ENCODE measurements at places on chromosomes 1 and 21.
A peak's percentile ranks its signal among the peaks of the same experiment; 100 is the strongest.

DNA sequence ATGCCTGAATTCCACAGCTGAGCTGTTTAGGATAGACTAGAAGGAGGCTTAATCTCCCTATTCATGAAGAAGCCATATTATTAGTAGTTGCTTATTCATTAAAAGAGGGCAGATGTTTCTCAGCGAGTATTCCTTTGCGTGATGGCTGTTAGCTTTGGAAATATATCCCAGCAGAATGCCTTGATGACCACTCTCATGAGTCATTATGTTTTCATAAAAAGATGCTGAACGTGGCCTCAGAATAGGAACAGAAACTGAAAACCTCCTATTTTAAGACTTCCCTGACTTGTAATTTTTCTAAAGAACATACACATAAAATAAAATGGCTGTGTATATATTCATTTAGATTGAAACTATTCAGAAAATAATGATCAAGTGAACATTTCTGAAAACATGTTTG, 9.6 kb upstream of the PLA2G4A start:
- no peak for DNase-seq

GRCh38 chr1:2628933-2629626, 3.7 kb downstream of the MMEL1 start:
- no peak for DNase-seq

- DNase-seq: no peak
These were observed 43.3 kb downstream of the S100B start for GRCh38 chr21:46561445-46562090.

GRCh38 chr21:44789880-44790279, 11.7 kb downstream of the UBE2G2 start:
- DNase-seq: no peak

DNA sequence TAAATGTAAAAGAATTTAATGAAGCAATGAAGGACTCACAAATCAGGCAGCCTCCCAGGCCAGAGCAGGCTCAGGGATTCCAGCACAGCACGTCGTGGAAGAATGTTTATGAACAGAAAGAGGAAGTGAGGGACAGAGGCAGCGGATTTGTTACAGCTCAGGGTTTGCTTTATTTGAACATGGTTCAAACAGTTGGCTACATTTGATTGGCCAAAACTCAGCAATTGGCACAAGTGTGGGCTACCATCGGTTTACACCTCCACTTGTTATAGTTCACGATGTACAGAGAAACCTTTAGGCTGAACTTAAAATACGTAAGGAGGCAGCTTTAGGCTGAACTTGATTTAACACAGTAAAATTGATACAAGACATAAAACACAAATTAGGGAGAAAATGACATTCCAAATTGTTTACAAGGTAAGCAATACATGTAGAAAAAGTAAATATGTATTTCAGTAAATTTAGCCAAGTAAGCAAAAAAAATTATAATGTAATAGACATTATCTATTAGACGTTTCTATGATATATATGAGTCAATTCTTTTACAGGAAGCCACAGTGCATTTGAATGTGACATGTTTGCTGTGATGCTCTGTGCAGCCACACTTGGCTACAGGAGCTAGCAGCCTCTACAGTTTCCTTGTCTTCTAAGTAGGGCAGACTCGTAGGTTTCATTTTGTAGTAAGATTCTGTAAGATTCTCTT, 126.5 kb downstream of the ADSS2 start:
- DNase-seq: no peak

DNA sequence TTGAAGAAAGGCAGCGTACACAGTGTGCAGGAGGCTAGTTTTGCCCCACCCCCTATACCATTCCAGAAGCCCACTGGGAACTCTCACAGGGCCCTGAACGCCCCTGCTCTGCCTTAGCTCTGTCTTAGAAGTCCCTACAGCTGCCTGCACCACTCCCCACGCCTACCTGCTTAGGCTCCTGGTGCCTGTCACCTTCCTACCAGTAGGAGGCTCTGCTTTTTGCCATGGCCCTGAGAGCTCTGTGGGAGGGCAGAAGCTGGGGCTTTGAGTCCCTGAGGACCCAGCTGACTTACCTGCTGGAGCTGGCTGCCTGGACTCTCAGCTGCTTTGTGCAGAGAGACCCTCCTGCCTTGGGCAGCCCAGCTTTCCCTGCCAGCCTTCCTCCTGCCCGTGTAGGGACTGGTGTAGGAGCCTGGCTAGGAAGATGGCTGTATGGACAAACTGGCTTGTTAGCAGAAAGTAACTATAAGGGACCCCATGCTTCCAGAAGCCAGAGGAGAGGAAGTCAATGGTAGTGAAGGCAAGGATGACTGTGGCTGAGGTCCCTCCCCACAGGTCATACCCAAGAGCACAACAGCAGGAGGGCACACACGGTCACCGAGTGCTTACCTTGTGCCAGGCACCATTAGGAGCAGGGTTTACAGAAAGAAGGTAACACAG, 9.8 kb upstream of the CELSR2 start:
- no peak for DNase-seq

GRCh38 chr1:26358411-26359384, 4.8 kb upstream of the CRYBG2 start:
- peak; percentile 59 for DNase-seq

- DNase-seq: no peak
These were observed 28.5 kb upstream of the SCCPDH start for GRCh38 chr1:246695666-246696065.

DNA sequence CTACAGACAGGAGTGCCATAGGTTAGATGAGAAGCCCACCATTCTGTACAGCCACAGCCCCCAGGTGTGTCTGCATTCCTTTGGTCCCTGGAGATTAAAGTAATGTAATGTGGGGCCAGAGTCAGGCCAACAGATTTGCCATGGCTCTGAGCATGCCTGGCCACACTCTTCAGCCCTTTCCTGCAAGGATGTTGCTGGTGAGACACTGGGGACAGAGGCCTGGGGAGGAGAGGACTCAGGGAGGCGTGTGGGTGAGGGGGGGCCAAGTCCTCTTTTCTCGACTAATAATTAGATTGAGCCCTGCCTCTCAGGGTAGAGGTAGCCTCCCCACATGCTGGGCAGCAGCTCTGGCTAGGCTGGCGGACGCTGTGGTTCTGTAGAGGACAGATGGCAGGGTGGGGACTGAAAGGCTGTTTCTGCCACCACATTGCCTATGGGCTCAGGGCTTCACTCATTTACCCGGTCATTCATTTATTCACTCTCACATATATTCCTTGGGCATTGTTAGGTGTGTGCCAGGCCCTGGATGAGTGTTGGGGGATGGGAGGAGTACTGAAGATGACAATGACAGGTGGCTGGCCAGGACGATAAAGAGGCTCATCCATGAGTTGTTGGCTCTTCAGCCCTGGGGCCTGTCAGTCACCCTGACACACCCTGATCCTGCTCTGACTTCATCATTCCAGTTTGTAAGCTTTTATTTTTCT, 7.1 kb upstream of the PRCC start:
- no peak for DNase-seq

- no peak for DNase-seq
These were observed 2.8 kb downstream of the HES4 start for GRCh38 chr1:996851-997712.

GRCh38 chr1:61851849-61852669, 109.8 kb downstream of the PATJ start:
- DNase-seq: peak; percentile 5

GRCh38 chr1:31626223-31627207, 9.0 kb downstream of the HCRTR1 start:
- no peak for DNase-seq

DNA sequence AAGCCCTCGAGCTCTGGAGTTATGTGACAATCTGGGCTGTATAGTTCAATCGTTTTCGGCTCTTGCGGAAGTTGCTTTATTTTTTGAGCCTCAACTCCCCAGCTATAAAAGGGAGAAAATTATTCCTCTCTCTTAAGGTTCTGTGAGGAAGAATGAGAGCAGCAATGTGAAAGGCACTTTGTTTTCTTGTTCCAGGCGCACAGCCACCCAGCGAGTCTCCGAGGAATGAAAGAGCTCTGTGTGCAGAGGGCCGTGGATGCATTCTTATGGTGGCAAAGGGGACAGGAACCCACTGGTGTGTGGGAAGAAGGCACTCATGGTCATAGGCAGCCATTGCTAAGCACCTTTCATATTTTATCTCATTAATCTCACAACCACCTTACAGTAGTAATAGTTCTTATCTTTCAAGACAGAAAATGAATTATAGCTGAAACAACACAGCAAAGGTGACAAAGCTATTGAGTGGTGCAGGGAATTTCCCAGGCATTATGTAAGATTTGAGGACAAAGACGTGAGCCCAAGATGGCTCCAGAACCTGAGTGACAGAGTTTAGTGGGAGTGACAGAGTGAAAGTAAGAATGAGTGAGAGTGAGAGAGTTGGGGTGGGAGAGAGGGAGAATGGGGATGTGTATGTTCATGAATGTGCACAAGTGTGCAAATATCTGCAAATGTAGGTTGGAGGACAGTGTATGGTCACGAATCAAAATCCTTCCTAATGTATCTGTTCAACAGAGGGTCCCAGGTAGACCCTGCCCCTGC, 9.4 kb downstream of the CYP2J2 start:
- no peak for DNase-seq

GRCh38 chr1:201461645-201462441, 7.1 kb downstream of the PHLDA3 start:
- DNase-seq: no peak

DNA sequence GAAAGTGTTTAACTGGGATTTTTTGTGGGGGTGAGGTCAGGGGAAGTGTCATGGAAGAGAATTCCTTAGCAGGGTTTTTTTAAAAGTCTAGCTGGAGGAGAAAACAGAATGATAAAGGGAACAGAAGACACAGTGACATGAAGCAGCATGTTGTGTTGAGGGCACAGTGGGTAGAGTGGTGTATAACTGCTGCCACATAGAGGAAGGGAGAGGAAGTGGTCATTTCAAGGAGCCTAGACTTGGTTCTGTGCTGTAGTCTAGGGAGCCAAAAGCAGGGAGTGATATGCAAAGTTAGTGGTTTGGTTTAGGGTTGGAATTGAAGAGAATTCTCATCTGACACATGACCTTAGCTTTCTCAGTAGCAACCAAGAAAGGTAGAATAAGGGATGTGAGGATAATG, 10.2 kb downstream of the EEIG2 start:
- DNase-seq: no peak

DNA sequence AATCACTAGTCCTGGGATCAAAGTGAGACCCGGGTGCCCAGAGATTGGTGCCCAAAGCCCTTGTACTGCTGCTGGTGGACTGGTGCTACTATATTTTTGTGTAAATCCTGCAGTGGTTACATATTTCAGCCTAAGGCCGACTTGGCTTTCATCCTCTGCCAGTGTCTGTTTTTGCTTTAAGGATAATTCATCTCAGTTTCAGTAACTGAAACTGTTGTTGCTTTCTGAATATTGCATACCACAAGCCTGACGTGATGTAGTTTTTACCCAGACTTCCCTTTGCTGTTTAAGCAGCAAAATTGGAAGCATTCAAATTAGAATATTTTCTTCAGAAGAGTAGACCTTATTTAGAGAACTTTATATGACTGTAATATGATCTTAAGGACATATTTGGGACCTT, 341.8 kb downstream of the RYR2 start:
- DNase-seq: no peak

GRCh38 chr1:29695803-29696202, 459.5 kb downstream of the PTPRU start:
- DNase-seq: no peak

DNA sequence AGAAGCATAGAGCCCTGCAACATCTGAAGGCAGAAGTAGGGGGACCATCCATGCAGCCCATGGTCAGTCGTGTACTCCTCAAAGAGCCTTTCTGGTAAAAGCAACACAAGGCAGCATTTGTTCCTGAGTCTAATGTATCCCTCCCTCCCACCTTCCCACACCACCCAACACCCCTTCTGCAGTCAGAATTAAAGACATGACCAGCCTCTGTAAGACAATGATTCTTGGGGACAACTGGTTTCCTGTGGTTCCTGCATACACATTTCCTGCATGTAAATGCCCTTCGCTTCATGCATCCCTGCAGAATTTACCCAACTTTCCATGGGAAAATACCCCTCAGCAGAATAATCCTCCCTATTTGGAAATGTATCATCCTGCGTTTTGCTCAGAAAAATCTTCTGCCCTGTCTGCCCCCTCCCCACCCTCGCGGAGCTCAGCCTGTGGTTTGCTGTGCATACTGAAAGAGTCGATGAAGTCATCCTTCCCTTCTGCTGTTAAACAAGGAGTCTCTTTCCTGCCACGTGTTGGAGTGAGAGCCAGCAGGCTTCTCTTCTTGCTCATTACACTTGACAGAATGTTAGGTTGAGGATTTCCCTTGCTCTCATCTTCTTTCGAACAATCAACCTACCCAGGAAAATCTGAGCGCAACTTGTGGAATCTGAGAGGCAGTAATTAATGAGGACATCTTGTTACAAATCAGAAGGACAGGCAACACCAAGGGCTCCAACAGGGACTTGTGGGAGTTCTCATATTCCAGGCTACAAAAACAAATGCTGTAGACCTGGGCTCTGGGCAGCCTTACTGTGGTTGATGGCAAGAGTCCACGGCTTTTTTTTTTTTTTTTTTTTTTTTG, 4.7 kb downstream of the TNN start:
- no peak for DNase-seq

DNA sequence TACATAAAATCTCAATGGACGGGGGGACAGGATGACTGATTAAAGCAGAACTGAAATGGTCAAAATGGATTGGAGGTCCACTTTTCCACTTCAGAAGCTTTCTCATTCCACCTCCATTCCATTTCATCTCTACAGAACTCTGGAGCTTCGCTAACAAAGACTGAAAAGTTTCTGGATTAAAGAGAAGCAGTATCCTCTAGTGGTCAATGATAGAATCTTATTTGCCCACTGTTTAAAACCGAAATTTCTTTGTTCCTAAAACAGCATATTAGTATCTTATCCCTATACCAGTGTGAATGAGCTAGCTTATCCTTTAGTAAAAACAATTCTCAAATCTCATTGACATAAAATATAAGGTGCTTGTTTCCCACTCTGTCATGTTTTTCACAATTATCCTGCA, 890.6 kb downstream of the KCNT2 start:
- no peak for DNase-seq

DNA sequence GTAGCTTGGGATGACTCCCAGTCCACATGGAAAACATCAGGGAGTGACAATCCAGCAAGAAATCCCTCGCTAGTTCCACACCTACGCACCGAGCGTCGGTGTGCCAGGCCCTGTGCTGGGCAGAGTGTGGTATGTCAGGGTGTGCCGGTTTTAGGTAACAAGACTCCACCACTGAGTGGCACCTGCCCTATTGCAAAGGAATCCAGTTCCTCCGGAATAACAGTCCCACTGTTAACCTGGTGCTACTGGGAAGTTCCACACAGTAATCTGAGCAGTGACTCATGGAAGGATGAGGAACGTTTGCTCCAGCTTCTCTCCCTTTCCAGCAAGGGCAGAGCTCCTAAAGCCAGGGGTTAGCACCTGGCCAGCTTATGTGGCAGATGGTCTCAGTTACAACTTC, 14.3 kb downstream of the RNF207 start:
- no peak for DNase-seq

DNA sequence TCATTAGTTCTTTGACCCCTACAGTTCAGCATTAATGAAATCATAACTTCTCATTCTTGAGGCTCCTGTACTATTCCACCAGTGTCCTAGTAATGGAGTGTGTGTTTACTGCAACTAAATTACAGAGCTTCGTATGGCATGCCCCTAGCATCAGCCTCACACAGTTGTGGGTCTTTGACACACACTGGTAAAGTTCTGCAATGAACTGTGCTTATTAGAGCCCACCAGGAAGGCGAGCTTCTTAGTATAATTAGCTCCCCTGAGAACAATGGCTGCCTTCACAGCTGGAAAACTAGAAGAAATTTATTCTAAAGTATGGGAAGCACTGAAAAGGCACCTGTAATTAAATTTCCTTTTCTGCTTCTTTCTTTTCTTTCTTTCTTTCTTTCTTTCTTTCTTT, 251.1 kb upstream of the RGS18 start:
- no peak for DNase-seq

GRCh38 chr1:201696217-201696761, 132.7 kb upstream of the IPO9 start:
- DNase-seq: no peak
